Lung (tissue), 17 donors: ENCODE measurements at places on chromosomes 6 and 20. TPM values are rescaled to one million over a fixed set of nuclear protein-coding genes. Genes with fewer than 3 reads are reported as not detected.

DNA sequence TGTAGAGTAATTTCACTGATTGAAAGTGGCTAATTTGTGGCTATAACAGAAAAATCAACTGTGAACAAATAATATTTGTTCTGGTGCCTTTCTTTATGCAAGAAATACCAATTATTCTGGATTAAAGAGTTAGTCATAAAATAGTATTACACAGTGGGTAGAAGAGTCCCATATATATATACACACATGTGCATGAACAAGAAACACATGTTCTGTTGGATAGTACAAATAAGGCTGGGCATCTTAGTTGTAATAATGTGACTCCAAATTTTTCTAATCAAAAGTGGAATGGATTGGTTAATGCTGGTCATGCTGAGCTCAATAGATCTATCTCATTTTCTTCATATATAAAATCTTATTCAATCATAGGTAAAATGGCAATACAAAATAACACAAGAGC is 179.4 kb downstream of the OGFRL1 start:
- DNase-seq: no peak

DNA sequence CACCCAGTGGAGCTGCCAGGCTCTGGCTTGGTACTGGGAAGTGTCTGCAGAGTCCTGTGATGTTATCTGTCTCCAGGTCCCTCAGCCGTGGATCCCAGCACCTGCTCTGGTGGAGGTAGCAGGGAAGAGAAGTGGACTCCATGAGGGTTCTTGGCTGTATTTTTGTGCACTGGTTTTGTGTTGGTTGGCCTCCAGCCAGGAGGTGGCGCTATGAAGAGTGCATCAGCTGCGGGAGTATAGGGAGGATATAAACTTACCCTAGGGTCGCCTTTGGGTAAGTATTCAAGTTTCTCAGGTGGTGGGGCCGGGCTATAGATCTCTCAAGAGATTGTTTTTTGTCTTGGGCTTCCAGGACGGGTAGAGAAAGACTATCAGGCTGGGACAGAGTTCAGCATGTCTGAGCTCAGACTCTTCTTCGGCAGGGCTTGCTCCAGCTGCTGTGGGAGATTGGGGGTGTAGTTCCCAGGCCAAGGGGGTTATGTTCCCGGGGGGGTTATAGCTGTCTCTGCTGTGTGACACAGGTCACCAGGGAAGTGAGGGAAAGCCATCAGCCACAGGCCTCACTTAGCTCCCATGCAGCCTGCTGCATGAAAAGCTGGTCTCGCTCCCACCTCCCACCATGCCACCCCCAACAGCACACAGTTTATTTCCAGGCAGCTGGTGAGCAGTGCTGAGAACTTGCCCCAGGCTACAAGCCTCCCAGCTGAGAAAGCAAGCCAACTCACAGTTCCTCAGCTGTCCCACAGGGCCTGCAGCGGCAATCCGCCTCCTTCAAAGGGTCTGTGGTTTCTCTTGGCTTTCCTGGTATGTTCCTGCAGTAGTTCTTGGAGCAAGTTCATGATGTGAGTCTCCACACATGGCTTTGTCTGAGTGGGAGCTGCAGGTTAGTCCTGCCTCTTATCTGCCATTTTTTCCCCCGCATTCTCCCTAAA is 115.7 kb downstream of the AIG1 start:
- no peak for DNase-seq

- no peak for DNase-seq
Observed at GRCh38 chr6:129184324-129184723, 301.4 kb downstream of the LAMA2 start.

- DNase-seq: peak; percentile 85
Observed at GRCh38 chr6:129183681-129184301, 300.9 kb downstream of the LAMA2 start.

DNA sequence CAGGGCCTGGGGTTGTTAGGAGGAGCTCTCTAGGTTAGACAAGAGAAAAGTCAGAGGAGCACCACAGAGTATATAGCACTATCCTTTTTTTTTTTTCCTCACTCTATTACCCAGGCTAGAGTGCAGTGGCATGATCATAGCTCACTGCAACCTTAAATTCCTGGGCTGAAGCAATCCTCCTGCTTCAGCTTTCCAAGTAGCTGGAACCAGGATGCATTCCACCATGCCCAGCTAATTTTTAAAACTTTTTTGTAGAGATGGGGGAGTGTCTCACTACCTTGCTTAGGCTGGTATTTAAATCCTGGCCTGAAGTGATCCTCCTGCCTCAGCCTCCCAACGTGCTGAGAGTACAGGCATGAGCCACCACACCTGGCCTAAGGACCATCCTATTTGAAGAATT is 19.3 kb upstream of the AKIRIN2 start:
- no peak for DNase-seq

DNA sequence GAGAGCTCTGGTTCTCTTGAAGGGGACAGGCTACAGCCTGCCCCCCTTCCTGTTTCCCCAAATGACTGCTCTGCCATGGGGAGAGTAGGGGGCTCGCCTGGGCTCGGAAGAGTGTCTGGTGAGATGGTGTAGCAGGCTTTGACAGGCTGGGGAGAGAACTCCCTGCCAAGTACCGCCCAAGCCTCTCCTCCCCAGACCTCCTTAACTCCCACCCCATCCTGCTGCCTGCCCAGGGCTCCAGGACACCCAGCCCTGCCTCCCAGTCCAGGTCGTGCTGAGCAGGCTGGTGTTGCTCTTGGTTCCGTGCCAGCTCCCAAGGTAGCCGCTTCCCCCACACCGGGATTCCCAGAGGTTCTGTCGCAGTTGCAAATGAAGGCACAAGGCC is 9.8 kb downstream of the VEGFA start:
- peak; percentile 90 for DNase-seq

- no peak for DNase-seq
Observed at GRCh38 chr20:667351-668034, 8.1 kb downstream of the SCRT2 start.

DNA sequence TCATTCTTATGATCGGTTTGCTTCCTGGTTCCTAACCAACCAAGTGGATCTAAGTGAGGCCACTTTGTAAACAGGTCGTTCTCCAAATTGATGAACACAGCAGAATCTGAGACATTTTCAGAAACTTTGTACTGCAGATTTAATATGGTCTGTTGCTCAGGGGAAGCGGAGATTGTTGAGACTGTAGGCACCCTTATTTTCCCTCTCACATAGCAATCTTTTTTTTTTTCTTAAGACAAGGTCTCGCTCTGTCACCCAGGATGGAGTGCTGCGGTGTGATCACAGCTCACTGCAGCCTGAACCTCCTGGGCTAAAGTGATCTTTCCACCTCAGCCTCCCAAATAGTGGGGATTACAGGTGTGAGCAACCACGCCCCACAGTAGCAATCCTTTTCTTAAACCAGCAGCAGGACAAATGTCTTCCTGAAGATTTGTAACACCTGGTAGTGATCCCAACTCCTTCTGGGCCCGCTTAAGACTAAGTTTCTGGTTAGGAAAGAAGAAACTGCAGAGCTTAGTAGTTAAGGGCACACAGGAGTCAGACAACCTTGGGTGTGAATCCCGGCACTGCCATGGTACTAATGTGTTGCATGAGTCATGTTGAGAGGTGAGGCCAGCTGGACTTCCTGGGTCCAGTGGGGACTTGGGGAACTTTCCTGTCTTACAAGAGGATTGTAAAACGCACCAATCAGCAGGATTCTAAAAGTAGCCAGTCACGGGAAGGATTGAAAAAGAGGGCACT is 48.4 kb upstream of the EZR start:
- no peak for DNase-seq

DNA sequence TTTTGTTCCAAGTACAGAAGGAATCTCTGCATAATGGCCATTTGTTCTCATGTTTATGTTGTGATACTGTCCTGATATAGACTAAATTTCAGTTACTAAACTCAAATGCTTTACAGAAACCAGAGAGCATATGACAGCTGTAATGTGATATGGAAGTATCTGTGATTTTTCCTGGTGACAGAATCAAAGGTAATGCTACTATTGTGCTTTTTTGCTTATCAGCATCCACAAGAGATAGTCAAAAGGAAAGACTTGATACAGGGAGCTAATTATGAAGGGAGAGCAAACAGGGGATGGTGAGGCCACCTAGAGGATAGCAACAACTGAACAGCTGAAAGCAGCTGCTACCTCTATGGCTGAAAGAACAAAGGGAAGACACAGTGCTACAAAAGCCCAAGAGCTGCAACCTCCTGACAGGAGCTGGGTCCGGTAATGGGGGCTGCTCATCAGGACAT is 181.4 kb downstream of the PHF3 start:
- DNase-seq: no peak

GRCh38 chr20:9441948-9442347 is 72.4 kb upstream of the LAMP5 start:
- no peak for DNase-seq

The MACROD2 gene
- total RNA-seq: 21.1 TPM

The C6orf141 gene
- total RNA-seq: 4.0 TPM
